ENCODE measurements at places on chromosomes 1 and 21. TPM values are rescaled to one million over a fixed set of nuclear protein-coding genes. Genes with fewer than 3 reads are reported as not detected.

The ABCG1 gene
- total RNA-seq = 2.6 TPM

The SH2D5 gene
- 12.2 TPM for total RNA-seq

The ASPM gene
- 17.6 TPM for total RNA-seq

The RBP7 gene
- 5.1 TPM for total RNA-seq
